ENCODE measurements at places on chromosomes 16 and 17. TPM values are rescaled to one million over a fixed set of nuclear protein-coding genes. Genes with fewer than 3 reads are reported as not detected.
A peak's percentile ranks its signal among the peaks of the same experiment; 100 is the strongest.

GRCh38 chr17:27464431-27464830 is 8.2 kb downstream of the KSR1 start:
- DNase-seq = no peak

- DNase-seq = no peak
These were observed 1.7 kb upstream of the ITPRIPL2 start for GRCh38 chr16:19112099-19112407.

The CCL4 gene
- total RNA-seq = 2.7 TPM

The ATP2A3 gene
- total RNA-seq = 16.8 TPM

The SPATA22 gene
- total RNA-seq = not detected

- no peak for DNase-seq
These were observed 9.7 kb downstream of the CHAD start for GRCh38 chr17:50458701-50459676.

DNA sequence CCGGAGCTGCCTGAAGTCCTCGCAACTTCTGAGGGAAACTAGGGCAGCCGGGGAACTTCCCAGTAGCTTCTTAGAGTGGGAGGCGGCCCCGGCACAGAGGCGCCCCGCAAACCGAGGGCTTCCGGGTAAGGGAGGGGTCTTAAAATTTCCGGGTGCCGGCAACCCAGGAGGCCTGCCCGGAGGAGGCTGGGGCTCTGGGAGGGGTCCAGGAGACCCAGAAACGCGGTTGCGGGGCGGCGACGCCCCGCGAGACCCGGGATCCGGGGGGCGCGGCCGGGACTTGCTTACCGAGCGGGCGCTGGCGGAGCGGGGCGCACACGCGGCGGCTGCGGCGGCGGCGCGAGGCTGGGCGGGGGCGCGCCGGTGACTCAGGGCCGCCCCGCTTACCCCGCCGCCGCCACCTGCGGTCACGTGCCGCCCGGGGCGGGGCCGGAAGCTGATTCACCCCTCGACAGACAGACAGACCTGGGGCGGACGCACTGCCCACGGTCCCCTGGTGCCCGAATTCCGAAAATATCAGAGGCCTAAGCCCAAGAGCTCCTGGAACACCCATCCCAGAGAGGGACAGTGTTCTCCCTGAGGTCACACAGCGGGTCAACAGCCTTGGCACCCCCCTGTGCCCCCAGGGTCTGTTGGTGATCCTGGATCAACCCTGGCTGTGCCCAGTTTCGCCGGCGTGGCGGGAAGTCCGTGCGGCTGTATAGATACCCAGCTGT is at the start of gene FAM83G:
Gene FAM83G (minus strand): TSS at position 344 of the 716 bp plus-strand sequence. CDS start 723 bp downstream, outside the sequence.
- peak; percentile 30 for DNase-seq

The SAP30BP gene
- 57.0 TPM for total RNA-seq

GRCh38 chr17:67157732-67158639 is 87.0 kb downstream of the HELZ start:
- peak; percentile 64 for DNase-seq
